ENCODE measurements at places on chromosomes 5 and 9.

DNA sequence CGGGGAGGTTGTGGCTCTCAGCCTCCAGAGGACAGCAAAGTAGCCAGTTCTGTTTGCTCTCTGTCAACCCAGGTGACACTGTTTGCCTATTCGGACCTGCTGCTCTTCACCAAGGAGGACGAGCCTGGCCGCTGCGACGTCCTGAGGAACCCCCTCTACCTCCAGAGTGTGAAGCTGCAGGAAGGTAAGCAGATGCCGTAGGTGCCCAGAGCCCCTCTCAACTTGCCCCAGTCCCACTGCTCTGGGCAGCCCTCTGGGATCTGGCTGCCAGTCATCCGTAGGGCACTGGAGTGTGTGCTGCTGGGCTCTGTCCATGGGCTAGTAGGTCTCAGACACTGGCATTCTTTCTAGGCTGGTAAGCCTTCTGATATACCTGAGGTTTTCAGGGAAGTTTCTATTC lies 59.3 kb downstream of the RGS3 start:
- no peak for DNase-seq

GRCh38 chr9:125494653-125494915 lies 212.4 kb downstream of the MAPKAP1 start:
- DNase-seq = no peak

DNA sequence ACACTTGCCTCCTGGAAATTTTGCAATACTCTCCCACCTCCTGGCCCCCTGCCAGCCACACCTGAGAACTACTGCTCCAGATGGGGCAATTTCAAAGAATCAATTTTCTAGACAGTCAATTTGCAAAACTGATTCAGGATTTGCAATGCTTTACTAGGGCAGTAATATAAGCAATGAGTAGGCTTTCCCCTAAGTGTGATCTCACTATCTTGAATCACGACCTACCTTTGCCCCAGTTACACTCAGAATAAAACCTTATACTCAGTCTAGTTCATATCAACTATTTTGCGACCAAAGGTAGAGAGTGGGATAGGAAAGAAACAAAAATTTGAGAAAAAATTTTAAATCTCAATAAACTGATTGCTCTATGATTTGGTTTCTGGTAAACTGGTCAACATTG lies 54.4 kb downstream of the DROSHA start:
- DNase-seq = no peak

GRCh38 chr5:157994906-157995519 lies 136.1 kb upstream of the CLINT1 start:
- DNase-seq = peak; percentile 66

DNA sequence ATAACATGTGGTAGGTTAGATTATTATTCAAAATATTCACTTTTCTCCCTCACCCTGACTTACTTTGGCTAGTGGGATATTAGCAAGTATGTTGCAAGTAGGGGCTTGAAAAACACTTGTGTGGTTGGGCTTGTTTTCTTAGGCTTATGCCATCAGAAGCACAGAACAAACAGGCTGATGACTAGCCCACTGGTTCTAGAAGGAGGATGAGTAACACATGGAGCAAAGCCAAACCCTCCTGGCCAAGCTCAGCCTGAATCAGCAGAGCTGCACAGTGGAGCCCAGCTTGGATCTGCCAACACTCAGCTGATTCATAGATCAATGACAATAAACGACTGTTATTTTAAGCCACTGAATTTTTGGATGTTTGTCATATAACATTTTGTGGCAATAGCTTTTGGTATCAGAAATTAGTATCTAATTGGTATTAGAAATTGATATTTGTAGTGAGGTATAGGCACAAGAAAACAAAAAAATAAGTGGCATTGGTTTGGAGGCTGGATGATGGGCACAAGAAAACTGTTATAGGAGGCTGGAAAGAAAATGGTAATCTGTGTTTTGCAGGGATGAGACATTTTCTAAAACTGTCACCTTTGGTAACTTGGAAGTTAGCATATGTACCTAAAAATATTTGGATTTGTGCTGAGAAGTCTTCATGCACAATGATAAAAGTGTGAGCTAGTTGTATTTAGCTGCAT lies 46.1 kb upstream of the ZBED3 start:
- DNase-seq = peak; percentile 84

DNA sequence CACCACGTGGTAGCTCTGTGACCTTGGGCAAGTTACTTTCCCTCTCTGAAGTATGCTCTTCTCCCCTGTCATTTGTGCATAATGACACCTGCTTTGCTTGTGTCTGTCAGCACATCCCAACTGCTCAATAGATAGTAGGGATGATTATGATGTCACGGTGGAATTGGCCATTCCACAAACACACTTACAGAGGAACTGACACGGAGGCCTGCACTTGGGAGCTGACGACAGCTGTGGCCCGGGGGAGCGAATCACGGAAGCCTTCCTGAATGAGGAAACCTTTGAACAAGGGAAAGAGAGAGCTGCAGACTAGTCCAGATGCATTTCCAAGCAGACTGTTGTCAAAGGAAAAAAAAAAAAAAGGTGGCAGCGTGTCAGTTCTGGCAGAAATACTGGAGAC lies 21.0 kb downstream of the TLX3 start:
- DNase-seq = no peak

DNA sequence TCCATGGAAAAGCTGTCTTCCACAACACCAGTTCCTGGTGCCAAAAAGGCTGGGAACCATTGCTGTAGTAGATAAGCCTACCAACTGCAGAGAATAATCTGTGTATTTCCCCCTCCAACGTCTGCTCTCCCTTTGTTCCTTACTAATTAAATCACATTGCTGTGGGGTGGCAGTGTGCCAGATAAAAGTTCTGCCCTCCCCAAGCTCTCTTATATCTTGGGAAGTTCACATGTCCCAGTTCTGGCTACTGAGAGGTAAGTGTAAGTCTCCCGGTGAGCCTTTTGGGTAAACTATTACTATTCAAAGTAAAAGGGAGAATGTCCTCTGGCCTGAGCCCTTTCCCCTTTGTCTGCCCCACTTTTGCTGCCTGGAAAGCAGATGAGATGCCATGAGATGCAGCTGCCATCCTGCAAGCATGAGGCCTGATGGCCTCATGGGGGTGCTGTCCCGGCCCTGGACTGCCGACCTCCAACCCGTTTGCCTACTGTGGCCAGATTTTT lies 14.7 kb downstream of the ENC1 start:
- no peak for DNase-seq

DNA sequence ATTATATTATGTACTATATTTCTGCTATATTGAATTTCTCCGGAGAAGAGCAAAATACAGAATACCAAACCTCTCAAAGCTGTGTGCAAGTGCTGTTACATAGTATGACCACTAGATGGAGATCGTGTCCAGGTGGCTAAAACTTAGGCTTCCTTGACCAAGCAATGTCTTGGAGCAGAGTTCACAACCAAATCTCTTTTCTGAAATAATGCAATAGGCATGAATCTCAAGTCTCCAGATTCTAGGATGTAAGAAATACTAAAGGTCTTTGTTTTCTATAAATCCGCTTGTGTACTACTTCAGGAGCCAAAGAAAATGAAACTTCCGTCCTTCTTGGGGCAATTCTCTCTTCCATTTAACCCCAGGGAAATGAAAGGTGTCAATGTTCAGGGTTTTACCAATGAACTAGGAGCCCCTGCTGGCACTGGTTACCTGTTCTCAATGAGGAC lies 181.5 kb upstream of the RAI14 start:
- DNase-seq = peak; percentile 64

- no peak for DNase-seq
Measured at GRCh38 chr9:97964901-97965300, 18.2 kb upstream of the ANP32B start.

GRCh38 chr9:114003351-114003750 lies 74.7 kb downstream of the AMBP start:
- DNase-seq = no peak

- DNase-seq = no peak
Measured at GRCh38 chr5:27491047-27491446, 452.7 kb upstream of the CDH9 start.

DNA sequence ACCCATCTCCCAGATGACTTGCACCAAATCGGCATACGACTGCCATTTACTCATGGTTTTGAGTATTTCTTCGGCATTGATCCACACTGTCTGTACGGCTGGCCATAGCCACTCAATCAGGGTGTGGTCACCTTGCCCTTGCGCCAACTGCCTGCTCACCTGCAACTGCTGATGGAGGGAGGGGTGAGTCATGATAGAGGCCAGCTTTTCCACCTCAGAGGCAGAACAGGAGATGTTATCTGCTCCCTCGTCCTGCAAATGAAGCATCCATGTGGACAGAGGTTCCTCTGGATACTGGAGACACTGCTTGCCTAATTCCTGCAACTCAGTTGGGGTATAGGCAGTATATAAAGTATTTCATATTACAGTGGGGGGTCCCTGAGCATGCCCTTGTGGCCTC lies 85.6 kb upstream of the ATP10B start:
- no peak for DNase-seq

DNA sequence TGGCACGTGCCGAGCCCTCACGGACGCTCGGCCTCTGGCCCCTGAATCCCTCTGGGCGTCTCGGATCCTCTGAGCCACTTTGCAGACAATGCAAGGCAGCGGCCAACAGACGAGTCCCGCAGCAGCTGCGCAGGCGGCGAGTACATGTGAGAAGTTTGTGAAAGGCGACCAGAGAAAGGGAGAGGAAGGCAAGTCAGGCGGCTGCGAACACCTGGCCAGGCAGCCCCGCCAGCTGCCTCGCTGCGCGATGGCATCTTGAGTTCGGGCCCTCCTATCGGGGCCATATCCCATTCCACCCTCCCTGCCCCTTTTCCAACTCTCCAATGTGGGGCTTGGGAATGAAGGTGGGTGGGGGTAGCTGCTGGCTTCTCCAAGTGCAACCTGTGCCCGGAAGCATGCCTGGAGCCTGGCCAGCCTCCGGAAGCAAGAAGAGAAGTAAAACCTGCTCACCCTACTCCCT lies 4.5 kb upstream of the POU4F3 start:
- no peak for DNase-seq

GRCh38 chr9:125464591-125465385 lies 203.2 kb downstream of the GAPVD1 start:
- no peak for DNase-seq

- peak; percentile 38 for DNase-seq
Measured at GRCh38 chr9:77488439-77489126, 159.5 kb downstream of the GNA14 start.

GRCh38 chr9:36939655-36940499 lies 94.2 kb downstream of the PAX5 start:
- DNase-seq = no peak

DNA sequence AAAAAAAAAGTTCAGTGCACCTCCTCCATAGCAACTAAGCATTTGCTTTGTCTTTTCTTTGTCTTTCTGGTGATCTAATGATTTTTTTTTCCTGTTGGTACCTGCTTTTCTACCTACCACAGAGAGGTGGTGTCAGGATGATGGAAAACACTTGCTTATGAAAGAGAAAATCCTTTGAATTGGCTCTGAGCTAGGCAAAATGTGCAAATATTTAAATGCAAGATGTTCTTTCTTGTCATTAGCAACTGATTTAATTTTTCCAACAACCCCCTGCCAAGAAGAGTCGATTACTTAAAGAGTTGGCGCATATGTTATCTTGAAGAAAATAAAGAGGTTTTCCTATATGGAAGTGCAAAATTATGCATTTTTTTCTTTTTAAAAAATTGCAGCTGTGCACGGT lies 37.7 kb downstream of the TNC start:
- no peak for DNase-seq

DNA sequence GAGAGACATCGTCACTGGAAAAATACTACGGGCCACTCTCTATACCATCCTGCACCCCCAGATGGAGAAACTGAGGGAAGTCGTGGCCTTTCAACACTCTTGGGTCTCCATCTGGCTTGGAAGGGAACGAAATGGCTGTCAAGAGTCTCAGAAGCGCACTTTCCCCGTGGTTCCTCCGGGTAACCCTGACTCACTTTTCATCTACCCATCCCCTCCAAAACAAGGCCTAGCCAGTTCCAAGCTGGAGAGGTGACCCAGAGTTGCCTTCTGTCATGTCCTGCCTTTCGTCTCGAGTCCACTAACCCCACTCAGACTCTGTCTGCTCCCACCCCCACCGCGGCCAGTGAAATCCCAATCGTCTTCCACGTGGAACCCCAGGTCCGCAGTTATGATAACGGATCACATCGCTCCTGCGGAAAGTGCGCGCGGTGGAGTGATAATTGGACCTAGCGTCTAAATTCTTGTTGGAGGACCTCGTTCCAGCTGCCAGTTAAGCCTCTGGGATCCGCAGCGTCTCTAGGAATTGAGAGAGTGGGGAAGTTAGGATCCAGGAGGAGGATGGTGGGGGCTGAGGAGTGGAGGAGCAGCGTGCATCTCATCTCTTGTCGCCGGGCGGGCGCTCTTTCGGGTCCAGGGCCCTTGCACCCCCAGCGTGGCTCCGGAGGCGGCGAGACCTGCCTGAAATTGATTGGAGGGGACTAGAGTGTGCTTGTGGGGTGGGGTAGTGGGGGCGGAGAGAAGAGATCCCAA lies 4.6 kb downstream of the CDKN2A start:
- no peak for DNase-seq

- peak; percentile 17 for DNase-seq
Measured at GRCh38 chr9:125323615-125324014, 62.0 kb downstream of the GAPVD1 start.

GRCh38 chr5:75656311-75657003 lies 45.2 kb downstream of the ANKDD1B start:
- DNase-seq = peak; percentile 63

DNA sequence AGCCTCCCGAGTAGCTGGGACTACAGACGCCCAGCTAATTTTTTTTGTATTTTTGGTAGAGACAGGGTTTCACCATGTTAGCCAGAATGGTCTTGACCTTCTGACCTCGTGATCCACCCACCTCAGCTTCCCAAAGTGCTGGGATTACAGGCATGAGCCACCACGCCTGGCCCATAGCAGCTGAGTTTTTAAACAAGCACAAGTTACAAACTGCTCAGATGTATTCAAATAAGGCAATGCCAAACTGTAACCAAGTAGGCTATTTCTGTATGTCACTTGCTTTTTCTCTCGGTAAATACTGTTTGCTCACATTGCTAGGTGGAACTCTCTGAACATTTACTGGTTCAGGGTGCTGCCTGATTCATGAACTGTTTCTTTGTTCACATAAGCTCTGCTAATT lies 799.3 kb upstream of the NUDT12 start:
- DNase-seq = no peak
